Heart left ventricle (tissue), 16 donors: ENCODE measurements at places on chromosomes 1 and 21.

GRCh38 chr1:72433591-72433990 lies 151.3 kb upstream of the NEGR1 start:
- DNase-seq = no peak

DNA sequence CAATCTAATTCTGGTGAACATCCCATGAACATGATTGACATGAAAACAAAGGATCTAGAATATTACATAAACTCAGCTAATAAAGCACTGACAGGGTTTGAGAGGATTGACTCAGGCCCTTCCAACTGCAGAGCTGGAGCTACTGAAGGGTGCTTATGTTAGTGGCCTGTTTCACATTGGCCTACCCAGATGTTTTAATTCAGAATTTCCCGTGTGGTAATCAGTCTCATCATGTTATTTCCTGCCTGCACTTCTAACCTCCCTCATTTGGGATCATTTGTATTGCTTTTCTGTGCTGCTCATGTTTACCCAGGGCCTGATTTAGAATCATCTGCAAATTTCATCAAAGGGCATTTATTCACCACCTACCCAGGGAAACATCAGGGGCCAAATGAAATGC lies 270.3 kb downstream of the PLPP3 start:
- DNase-seq = no peak

- peak; percentile 97 for DNase-seq
Measured at GRCh38 chr1:206635080-206635977, at the start of gene DYRK3. DYRK3 (plus strand) TSS chr1:206635536; CDS start chr1:206635704, 168 bp downstream.

DNA sequence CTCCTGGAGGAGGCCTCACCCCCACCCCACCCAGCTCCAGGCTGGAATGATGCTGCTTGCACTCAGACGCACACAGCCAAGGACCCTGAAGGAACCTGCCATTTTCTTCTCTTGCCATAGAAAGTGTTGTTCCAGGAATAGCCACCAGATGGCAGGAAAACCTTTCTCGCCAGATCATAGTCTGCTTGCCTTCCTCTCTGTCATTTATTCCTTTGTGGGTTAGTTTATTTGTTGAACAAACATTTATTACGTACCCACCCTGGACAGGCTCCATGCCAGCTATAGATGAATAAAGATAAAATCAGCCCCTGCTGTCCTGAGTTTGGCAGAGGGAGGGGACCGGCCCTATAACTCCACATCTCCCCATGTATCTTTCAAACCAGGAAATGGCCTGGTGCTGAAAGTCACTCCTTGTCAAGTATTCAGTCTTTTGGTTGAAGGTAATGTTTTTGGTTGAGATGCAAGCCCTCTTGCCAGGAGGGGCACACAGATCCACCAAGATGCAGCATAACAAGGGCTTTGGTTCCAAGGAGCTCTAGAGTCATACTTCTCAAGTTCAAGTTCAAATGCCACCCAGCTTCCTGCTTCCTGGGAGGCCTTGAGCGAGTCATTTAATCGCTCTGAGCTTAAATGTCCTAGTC lies 7.0 kb upstream of the KCNC4 start:
- peak; percentile 43 for DNase-seq

GRCh38 chr21:45510466-45510955 lies 31.7 kb downstream of the SLC19A1 start:
- DNase-seq = no peak

- DNase-seq = no peak
Measured at GRCh38 chr1:119731060-119731459, 19.3 kb downstream of the PHGDH start.

- no peak for DNase-seq
Measured at GRCh38 chr1:116458695-116459094, 85.7 kb downstream of the ATP1A1 start.

GRCh38 chr21:37416914-37417313 lies 50.3 kb downstream of the DYRK1A start:
- no peak for DNase-seq

- peak; percentile 44 for DNase-seq
Measured at GRCh38 chr1:41381692-41382479, 20.7 kb downstream of the FOXO6 start.

DNA sequence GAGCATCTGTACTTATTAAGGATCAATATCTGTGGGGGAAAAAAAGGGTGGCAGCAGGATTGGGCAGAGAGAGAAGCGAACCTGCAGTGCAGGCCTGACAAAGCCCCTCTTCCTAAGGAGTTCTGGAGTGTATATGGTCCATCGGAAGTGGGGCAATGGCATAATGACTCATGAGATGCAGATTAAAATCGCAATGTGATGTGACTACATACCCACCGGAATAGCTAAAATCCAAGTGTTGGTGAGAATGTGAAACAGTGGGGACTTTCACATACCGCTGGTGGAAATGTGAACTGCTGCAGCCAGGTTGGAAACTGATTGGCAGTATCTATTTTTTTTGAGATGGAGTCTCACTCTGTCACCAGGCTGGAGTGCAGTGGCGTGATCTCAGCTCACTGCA lies 8.2 kb upstream of the CREG1 start:
- DNase-seq = no peak

- DNase-seq = peak; percentile 83
Measured at GRCh38 chr1:160085686-160086455, 4.5 kb downstream of the KCNJ9 start.

- DNase-seq = peak; percentile 68
Measured at GRCh38 chr1:7389906-7390603, 381.0 kb upstream of the VAMP3 start.
